CD4-positive, alpha-beta T cell (primary cell): ENCODE measurements at places on chromosomes 6 and 20.

GRCh38 chr6:111601886-111602285 is 3.8 kb downstream of the TRAF3IP2 start:
- H3K27ac ChIP-seq, result no peak overlapping the region
- peaks cover 3% of the 10 kb centered on the region for H3K36me3 ChIP-seq
- H3K4me3 ChIP-seq, result no peak overlapping the region
- peaks cover 36% of the 10 kb centered on the region for H3K4me1 ChIP-seq
- H3K27me3 ChIP-seq, result no peaks in the 10 kb centered on the region

DNA sequence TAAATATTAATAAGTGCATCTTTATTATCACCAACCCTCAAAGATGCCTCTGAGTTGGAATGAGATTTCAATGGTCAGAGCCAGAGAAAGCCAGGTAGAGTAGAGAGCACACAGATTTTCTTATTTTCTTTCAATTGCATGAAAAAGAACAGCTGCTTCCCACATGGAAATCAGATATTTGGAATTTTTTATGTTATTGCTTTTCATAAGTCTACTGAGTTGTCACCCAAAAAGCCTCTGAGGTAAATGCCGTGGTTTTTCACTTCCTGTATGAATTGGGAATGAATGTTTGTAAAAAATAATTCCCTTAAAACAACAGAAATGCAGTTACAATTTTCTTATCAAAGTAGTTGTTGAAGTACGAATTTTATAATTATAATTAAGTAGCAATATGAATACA is 563.1 kb downstream of the RFPL4B start:
- H3K36me3 ChIP-seq, result no peaks in the 10 kb centered on the region
- H3K27me3 ChIP-seq, result no peaks in the 10 kb centered on the region
- no peak for DNase-seq
- H3K27ac ChIP-seq, result no peak overlapping the region

DNA sequence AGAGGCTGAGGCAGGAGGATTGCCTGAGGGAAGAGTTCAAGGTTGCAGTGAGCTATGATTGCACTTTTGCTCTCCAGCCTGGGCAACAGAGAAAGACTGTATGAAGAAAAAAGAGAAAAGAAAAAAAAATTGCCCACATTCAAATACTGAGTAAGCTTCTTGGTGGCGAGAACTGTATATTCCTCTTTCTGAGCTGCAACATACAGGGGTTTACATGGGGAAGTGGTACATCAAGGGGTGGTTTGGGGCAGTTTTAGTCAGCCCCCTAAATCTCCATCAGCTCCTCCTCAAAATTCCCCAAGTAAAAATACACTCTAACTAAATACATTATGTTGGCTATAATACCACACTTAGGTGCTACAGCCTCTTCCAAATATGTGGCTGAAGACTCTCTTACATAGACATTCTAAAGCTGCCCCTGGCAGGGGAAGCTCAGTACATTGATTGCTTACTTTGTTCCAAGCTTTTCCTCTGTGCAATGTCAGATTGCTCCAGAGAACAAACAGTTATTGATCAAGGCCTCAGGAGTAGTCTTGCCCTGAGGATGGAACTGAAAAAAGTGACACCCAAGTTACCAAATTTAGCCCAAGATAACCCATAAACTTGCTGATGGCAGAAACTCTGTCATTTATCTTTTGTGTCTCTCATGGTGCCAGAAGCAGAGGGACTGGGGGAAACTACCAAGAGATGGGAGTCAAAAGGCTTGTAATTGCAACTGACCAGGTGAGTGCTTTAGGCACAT is 107.4 kb upstream of the RIPOR2 start:
- H3K4me1 ChIP-seq, result peaks cover 45% of the 10 kb centered on the region
- no peak for DNase-seq
- H3K27ac ChIP-seq, result peak overlapping the region; percentile 83
- no peak overlapping the region for H3K4me3 ChIP-seq
- H3K36me3 ChIP-seq, result no peaks in the 10 kb centered on the region

DNA sequence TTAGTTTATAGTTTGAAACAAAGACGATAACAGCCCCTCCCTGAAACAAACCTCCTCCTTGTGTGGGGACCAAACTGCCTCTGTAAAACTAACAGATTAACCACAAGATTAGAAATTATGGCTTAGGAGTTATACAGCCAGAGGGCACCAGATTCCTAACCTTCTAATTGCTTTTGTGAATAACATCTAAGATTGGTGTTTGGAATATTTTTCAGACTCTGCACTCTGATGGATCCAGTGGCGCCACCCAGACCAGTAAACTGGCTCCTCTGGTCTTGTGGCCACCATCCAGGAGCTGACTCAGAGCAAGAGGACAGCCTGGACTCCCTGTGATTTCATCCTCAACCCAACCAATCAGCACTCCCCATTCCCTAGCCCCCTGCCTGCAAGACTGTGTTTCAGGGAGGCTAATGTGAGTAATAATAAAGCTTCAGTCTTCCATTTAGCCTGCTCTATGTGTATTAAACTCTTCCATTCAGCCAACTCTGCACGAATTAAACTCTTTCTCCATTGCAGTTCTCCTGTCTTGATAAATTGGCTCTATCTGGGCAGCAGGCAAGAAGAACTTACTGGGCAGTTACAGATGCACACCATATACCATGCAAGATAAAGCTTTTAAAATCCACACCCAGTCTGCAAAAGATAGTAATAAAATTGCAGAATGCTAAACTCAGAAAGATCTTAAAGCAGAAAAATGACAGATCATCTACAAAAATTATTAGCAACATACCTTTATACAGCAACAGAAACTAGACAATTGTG is 58.5 kb upstream of the SLC22A16 start:
- no peak overlapping the region for H3K4me3 ChIP-seq
- peaks cover 4% of the 10 kb centered on the region for H3K4me1 ChIP-seq
- H3K36me3 ChIP-seq, result no peaks in the 10 kb centered on the region
- H3K27me3 ChIP-seq, result no peaks in the 10 kb centered on the region
- no peak for DNase-seq

GRCh38 chr20:45340951-45341350 is 7.3 kb downstream of the SDC4 start:
- H3K27me3 ChIP-seq, result no peaks in the 10 kb centered on the region
- H3K36me3 ChIP-seq, result no peaks in the 10 kb centered on the region
- no peak overlapping the region for H3K4me3 ChIP-seq
- peaks cover 10% of the 10 kb centered on the region for H3K4me1 ChIP-seq
- no peak for DNase-seq
- no peak overlapping the region for H3K27ac ChIP-seq

GRCh38 chr20:15071085-15071808 is 733.8 kb upstream of the FLRT3 start:
- no peak overlapping the region for H3K27ac ChIP-seq
- no peaks in the 10 kb centered on the region for H3K36me3 ChIP-seq
- no peak for DNase-seq

DNA sequence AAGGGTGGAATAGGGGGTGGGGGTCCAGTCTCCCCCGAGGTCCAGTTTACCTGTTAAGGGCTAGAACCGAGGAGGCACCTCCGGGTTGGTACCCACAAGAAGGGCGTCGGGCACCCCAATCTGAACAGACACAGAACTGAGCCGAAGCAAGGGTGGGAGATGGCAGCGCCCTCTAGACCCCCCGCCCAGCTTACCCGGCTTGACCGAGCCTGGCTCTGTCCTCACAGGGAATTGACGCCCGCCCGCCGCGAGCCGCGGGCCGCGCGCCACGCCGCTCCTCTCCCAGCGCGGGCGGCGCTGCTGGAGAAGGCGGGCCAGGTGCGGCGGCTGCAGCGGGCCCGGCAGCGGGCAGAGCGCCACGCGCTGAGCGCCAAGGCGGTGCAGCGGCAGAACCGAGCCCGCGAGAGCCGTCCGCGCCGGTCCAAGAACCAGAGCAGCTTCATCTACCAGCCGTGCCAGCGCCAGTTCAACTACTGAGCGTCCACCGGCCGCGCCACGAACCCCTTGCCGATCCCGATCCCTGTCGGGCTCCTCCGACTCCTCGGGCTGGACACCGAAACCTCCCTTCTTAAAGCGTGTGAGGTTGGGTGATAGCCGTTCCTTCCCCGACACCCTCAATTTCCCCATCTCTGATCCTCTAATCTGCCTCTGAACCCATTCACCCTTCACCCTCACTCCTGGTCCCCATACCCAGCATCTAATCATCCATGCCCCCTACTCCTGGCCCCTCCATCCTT is 5.9 kb downstream of the TP53INP2 start:
- peak overlapping the region; percentile 72 for H3K27ac ChIP-seq
- DNase-seq, result peak; percentile 82
- H3K36me3 ChIP-seq, result peaks cover 11% of the 10 kb centered on the region
- peak overlapping the region; percentile 79 for H3K4me3 ChIP-seq
- peaks cover 27% of the 10 kb centered on the region for H3K4me1 ChIP-seq

- H3K27ac ChIP-seq, result no peak overlapping the region
- no peaks in the 10 kb centered on the region for H3K27me3 ChIP-seq
- no peaks in the 10 kb centered on the region for H3K36me3 ChIP-seq
- DNase-seq, result no peak
- no peaks in the 10 kb centered on the region for H3K4me1 ChIP-seq
- no peak overlapping the region for H3K4me3 ChIP-seq
These were observed 45.9 kb downstream of the PLAGL1 start for GRCh38 chr6:143961886-143962878.

GRCh38 chr6:167442796-167443680 is 118.2 kb downstream of the TTLL2 start:
- H3K4me1 ChIP-seq, result no peaks in the 10 kb centered on the region
- DNase-seq, result no peak
- H3K4me3 ChIP-seq, result no peak overlapping the region
- no peak overlapping the region for H3K27ac ChIP-seq
- H3K36me3 ChIP-seq, result no peaks in the 10 kb centered on the region
- no peaks in the 10 kb centered on the region for H3K27me3 ChIP-seq

DNA sequence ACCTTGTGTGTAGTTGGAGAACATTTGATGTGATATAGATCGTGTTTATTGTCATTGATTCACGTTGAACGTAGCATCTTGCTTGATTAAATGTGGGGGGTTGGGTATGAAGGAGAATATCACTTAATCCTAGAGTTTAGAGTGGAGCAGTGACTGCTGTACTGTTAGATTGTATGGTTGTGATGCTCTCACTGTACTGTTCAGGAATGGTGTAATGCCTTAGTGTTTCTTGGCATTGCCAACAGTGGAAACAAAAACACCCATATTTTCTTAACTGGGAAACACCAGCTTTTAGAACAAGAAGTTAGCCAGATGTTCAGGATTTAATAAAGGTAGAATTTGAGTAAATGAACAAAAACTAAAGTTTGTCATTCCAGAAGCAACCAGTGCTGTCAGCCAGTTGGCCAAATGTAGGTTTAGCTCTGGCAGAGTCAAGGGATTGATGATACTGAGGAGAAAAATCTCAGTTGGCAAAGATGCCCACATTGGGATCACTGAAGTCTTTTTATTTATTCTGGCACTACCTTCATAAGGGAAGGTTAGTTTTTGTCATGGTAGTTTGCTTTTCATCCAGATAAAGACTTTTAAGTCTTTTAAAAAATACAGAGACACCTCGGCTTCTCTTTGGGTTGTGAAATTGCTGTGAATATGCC is 129.9 kb downstream of the JARID2 start:
- DNase-seq, result no peak
- no peaks in the 10 kb centered on the region for H3K27me3 ChIP-seq
- peaks cover 20% of the 10 kb centered on the region for H3K36me3 ChIP-seq
- H3K27ac ChIP-seq, result no peak overlapping the region

GRCh38 chr6:12748411-12748810 is 31.8 kb downstream of the PHACTR1 start:
- H3K27me3 ChIP-seq, result peaks cover 12% of the 10 kb centered on the region
- no peaks in the 10 kb centered on the region for H3K4me1 ChIP-seq
- H3K27ac ChIP-seq, result no peak overlapping the region
- no peaks in the 10 kb centered on the region for H3K36me3 ChIP-seq
- DNase-seq, result no peak

DNA sequence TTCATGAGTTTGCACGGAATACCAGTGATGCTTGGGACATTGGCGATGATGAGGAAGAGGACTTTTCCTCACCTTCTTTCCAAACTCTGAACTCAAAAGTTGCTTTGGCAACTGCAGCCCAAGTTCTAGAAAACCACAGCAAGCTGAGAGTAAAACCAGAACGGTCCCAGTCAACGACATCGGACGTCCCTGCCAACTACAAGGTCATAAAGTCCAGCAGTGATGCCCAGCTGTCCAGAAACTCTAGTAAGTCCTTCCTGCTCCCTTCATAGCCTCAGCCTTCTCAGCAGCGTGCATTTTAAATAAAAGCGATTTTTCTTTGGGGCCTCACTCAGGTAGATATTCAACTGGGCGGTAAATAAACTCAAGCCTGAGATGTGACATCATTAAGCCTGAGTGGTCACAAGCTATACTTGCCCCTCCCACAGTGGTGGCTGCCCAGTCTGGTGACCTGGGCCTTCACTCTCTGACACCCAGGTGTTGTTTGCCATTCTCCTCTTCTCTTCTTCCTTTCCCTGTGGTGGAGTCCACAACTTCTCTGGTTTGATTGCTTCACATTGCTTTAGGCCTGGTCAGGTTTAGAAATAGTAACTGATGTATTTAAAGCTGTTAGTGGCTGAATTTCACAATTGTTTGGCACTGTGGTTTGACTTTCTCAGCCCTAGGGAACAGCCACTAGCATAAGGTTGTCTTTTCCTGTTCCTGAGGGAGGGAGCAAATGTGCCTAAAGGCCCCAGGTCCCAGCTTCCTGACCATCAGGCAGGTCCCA is 21.6 kb upstream of the TMEM217 start:
- no peak overlapping the region for H3K4me3 ChIP-seq
- H3K27ac ChIP-seq, result no peak overlapping the region
- no peaks in the 10 kb centered on the region for H3K27me3 ChIP-seq
- peaks cover 3% of the 10 kb centered on the region for H3K4me1 ChIP-seq

DNA sequence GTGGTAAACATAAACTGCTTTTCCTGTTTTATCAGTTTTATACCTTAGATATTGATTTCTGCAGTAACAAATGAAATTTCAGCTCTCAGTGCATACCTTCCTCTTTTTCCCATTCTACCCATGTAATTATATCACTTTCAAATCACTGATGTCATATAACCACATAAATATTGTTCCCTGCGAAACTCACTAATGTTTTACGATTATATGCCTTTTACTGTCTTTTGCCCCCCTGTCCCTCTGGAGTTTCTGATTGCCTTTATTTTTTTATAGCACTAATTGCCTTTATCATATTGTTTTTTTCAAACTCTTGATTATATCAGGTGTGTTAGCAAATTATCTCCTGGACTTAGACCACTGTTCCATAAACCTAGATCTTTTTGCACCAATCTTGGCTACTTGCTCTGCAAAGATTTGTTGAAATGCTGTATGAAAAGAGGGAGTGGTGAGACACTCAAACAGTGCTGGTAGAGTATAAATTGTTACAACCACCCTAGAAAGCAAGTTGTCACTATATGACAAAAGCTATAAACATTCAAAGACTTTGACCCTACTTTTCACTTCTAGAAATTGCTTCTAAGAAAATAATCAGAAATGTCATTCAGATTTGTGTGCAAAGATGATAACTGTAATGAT is 29.6 kb upstream of the EDN1 start:
- no peak overlapping the region for H3K4me3 ChIP-seq
- H3K36me3 ChIP-seq, result no peaks in the 10 kb centered on the region
- H3K27me3 ChIP-seq, result no peaks in the 10 kb centered on the region
- H3K27ac ChIP-seq, result no peak overlapping the region
- no peak for DNase-seq
- H3K4me1 ChIP-seq, result no peaks in the 10 kb centered on the region

- no peak for DNase-seq
- H3K4me1 ChIP-seq, result no peaks in the 10 kb centered on the region
- H3K27ac ChIP-seq, result no peak overlapping the region
- H3K36me3 ChIP-seq, result no peaks in the 10 kb centered on the region
These were observed 359.6 kb downstream of the LAMA2 start for GRCh38 chr6:129242546-129242945.
